ENCODE measurements at places on chromosomes 1 and 21.
A peak's percentile ranks its signal among the peaks of the same experiment; 100 is the strongest.

GRCh38 chr1:9366298-9366697, 73.6 kb downstream of the SPSB1 start:
- DNase-seq, result no peak

DNA sequence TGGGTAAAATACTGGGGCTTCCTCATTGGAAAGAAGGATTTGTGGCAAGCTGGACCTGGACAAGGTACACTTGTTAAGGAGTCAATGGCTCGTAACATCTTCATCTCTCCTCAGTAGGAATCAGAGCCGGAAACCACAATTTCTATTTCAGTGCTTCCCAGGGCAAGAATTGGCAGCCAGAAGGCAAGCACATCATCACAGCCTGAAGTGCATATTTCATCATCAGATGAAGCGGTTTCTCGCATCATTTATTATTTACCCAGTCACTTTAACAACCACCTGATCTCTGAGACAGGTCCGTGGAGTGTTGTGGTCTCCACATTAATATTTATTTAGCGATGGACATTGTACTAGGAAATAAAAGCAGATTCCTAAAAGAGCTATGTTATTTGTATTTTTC, 55.0 kb downstream of the KCNJ15 start:
- DNase-seq, result no peak

DNA sequence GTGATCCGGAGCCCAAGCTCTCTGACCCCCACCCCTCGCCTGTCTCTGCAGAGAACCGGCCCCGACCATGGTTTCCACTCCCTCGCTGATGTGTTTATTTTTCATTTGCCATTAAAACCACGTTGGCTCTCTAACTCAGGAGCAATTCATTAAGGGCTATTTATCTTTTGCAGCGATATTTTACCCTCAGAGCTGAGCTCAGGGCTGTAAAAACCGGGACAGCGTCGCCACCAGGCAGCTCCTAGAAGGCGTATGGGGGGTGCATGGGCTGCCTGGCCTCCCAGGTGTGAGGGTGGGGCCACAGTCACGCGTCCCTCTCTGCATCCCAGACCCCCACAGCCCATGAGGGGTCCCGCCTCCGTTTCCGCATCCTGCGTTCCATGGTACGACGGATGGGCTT, 71.4 kb downstream of the PRDM16 start:
- no peak for DNase-seq

DNA sequence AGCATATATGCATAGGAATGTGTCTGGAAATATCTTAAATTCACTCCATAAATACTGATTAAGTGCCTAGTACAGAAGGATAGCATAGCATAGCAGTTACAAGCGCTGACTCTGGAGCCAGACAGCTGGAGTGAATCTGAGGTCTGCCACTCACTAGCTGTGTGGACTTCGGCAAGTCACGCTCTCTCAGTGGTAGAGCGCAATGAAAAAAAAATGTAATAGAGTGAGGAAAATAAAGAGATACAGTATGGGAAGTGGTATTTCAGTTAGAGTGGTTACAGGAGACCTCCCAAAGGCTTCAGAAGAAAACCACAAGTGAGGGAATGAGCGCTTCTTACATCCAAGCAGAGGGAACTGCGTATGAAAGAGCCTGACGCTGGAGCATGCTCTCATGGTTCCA, 338.9 kb upstream of the PRMT6 start:
- DNase-seq, result peak; percentile 51

DNA sequence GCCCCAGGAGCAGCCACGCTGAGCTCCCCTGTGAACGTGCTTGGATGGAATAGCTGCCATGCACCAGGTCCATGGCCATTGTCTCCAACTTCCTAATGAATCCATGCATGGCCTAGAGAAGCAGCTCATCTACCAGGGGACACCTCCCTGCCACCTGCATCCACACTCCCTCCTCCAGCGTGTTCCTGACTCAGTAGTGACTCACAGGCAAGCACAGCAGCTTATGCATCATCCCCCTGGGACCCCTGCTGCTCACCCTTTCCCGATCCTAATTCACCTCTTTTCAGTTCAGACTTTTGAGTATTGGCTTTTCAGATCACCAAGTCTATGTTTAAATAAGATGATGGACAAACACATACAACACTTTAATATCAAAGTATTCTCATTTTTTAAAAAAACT, 39.9 kb upstream of the TADA1 start:
- no peak for DNase-seq

DNA sequence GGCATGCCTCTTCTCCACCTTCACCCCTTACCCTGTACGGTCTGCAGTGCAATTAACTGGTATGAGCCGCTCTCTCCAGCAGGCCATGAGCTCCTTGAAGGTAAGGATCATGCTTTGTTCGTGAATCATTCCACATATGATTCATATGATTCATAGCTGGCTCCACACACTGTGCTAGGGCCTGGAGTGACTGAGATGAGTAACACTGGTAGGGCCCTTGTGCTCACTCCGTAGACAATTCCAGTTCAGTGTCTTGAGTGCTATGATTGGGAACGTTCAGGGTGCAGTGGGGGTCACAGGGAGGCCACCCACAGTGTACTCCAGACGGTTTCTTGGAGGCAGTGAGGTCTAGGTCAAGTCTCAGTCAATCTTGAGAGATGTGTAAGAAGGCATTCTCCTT, 239.8 kb downstream of the LMX1A start:
- DNase-seq, result peak; percentile 10

GRCh38 chr1:244437086-244437468, 14.6 kb downstream of the ADSS2 start:
- DNase-seq, result peak; percentile 78

DNA sequence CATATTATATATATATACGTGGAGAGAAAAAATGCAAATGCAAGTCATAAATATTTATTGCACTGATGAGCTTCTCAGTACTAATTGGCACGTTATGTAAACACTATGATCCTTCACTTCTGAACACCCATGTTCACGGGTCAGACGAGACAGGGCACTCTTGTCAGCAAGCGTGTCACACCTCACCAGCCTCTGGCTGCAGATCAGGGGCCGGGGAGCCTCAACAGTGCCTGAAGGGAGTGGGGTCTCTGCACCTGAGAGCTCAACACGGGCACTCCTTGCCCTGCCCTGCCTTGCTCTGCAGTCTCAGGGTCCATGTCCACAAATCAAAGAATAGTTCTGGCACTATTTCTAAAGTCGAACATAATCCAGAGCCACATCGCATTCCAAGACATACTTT, 409 bp upstream of the HIVEP3 start:
- no peak for DNase-seq

DNA sequence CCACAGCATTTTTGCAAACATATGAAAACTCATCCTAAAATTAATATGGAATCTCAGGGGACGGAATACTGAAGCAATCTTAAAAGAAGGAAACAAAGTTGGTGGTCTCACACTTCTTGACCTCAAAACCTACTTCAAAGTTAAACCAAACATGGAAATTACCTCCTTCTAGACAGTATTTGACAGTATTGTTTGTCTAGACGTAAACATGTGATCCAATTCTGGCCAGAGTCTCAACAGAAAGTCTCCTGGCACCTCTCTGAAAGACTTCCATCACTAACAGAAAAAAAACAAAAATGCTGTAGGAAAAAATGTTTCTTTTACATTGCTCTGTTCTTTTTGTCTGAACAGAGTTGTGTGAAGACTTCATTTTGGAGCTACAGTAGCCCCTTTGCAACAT, 99.7 kb downstream of the BRINP3 start:
- DNase-seq, result no peak

DNA sequence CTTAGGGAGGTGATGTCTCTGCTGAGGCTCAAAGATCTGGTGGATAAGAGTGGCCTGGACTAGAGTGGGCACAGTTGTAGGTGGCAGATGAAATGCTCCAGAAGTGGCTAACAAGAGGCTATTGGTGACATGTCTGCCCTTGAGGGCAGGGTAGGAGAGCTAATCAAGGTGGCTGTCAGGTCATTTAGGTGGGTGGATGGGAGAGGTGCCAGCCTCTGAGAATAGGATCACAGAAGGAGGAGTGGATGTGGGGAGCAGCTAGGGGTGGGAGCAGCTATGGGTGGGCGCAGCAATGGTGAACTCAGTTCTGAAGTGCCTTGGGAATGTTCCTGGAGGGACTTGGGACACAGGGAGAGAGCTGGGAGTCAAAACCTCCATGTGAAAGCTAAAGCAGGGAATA, 142.0 kb upstream of the GRIK3 start:
- no peak for DNase-seq

- DNase-seq, result peak; percentile 67
Observed at GRCh38 chr21:26148840-26149354, 21.7 kb downstream of the APP start.

DNA sequence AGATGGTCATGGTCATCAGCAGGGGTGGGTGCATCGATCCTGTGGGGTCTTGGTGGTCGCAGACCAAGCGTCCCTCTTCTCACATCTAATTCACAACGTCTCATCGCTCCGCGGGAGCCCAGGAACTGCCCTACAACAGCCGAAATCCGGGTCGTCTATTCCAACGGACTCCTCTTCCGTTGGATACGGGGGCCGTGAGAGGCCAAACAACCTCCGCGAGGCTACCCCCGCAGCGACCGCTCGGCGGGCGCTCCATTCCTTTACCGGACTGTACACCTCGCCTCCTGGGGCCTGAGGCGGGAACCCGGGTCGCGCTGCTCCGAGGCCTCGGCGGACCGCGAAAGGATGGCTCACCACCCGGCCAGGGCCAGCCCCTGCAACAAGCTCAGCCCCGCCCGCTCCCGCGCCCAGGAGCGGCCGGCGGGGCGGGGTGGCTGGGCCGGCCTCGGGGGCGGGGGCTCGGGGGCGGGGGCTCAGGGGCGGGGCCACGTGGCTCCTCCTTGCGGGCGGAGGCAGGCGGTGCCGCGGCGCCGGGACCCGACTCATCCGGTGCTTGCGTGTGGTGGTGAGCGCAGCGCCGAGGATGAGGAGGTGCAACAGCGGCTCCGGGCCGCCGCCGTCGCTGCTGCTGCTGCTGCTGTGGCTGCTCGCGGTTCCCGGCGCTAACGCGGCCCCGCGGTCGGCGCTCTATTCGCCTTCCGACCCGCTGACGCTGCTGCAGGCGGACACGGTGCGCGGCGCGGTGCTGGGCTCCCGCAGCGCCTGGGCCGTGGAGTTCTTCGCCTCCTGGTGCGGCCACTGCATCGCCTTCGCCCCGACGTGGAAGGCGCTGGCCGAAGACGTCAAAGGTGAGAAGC, at the start of gene QSOX1:
QSOX1 (plus strand) TSS at position 545 of the 857 bp plus-strand sequence; CDS start at position 584, 39 bp downstream.
- DNase-seq, result peak; percentile 96

GRCh38 chr1:64184003-64184440, 19.4 kb upstream of the UBE2U start:
- peak; percentile 84 for DNase-seq

DNA sequence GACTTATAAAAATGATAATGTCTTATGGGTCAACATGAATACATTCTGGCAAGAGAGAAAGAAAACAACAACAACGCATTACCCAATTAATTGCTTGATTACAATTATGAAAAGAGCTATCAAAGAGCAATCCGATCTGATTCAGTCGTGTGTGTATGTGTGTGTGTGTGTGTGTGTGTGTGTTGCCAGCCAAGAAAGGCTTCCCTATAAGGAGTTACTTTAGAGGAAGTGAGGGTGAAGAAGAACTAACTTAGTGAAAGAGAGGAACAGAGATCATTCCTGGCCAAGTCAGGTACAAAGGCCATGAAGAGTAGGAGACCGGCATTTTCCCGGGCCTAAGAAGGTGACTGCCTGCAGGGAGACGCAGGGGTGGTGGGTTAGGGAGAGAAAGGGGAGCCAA, 9.4 kb downstream of the TMEM35B start:
- no peak for DNase-seq

DNA sequence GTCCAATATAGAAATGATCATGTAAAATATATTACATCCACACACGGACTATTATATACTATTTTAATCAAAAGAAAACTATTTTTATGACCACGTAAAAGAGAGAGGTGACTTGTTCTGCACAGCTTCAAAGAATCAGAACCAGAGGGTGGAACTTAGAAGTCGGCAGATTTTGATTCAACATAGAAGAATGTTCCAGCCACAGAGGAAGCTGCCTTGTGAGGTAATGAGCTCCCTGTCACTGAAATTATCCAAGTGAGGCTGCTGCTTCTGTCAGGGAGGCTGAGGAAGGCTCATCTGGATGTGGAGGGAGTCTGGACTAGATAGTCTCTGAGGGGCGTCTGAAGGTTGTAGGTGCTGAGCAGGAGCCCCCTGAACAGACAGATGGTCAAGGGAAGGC, 2.7 kb downstream of the PLEKHA6 start:
- peak; percentile 41 for DNase-seq

DNA sequence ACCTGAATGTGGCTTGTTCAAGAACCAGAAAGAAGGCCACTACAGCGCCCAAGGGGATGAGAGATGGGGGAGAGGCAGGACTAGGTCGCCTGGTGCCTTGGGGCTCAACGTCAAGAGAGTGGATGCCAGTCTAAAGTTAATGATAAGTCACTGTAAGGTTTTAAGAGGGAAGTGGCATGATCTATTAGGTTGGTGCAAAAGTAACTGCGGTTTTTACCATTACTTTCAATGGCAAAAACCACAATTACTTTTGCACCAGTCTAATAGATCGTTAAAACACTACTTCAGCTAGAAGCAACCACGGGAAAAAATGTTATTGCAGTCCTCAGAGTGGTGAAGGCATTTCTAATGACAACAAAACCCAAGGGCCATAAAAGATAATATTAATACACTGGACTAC, 2.6 kb upstream of the GJB3 start:
- no peak for DNase-seq

GRCh38 chr1:183842795-183843144, 37.9 kb downstream of the RGL1 start:
- DNase-seq, result no peak

DNA sequence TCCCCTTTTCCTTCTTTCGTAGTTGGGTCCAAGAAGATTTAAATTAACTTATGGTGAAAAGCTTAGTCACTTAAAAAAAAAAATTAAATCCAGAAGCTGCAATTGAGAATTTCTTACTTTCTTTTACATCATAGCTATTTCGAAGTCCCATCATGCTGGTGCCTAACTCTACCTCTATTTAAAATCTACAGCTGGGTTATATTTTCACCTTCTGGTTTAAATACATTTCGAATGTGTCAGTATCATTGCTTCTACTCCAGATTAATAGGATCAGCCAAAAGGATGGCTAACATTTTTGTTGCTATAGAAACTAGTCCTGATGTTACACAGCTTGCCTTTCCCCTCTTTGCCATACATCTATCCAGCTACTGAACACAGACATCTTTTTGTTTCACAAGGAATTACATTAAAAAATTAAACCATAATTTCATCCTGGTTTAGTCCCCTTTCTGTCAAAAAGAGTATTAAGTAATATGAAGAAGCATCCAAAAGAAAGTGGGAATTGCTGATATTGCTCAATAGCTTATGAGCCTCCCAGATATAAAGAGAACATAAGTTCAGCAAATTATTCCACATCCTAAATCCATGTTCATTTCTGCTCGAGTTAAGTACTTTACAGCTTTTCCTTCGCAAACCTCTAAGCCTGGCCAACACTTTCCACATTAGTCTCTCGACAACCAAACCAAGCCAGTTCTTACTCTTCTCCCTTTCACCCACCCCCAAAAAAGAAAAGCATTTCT, 396.7 kb upstream of the DAB1 start:
- no peak for DNase-seq

DNA sequence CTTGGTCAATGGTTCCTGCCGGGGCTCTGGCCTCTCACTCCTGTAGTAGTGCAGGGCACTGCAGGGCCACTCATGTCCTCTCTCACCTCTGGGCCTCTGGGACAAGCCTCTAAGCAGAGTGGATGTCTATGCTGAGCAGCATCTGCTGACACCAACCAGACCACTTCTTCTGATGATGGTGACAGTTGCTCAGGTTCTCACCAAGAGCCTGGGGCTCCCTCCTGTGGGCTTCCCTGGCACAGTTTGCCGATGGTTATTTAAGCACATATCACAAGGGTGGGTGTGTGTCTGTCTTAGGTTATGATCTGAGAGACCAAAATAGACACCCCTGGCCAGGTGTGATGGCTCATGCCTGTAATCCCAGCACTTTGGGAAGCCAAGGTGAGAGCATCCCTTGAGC, 17.4 kb upstream of the GPR137B start:
- DNase-seq, result no peak

- peak; percentile 55 for DNase-seq
Observed at GRCh38 chr21:25895565-25896205, 160.9 kb downstream of the GABPA start.

All from adipocyte (in vitro differentiated cells).